ENCODE measurements at places on chromosomes 3 and 15.

DNA sequence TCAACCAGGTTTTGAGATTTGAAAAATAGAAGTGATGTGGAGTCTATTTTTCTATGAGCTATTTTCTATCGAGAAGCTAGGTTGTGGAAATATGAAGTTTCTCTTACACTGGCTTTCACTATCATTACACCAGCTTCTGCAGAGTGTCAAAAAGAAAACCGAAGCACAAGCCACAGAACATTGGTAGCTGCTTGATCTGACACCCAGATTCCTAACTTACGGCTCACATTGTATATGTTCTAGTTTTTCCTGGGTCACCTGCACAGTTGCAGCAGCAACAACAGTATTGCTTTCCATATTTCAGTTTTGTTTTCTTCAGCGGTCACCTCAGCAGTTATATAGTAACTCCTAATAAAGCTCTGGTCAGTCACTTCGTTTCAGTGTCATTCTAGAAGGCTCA lies 790.1 kb downstream of the PLOD2 start:
- no peak for DNase-seq

DNA sequence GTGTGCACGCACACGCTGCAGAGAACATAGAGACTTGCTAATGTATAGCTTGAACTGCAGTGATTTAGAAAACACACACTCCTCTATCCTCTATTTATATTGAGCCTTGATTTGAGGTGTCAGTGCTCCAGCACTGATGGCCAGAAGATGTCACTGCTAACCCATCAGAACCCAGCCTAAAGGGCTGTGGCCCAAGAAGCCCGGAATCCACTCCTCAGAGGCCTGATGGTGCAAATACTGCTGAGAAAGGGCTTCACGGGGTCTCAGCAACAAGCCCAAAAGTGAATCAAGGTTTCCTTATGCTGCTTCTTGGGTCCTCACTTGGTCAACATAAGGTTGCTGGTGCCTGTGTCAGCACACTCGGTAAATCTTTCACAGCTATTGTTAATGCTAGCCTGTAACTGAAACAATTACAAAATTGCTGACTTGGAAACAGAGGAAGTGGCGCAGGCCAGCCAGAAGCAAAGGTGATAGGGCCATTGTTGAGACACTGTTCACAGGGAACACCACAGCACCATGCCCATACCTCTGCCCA lies 60.3 kb downstream of the HEG1 start:
- DNase-seq, result peak; percentile 22

DNA sequence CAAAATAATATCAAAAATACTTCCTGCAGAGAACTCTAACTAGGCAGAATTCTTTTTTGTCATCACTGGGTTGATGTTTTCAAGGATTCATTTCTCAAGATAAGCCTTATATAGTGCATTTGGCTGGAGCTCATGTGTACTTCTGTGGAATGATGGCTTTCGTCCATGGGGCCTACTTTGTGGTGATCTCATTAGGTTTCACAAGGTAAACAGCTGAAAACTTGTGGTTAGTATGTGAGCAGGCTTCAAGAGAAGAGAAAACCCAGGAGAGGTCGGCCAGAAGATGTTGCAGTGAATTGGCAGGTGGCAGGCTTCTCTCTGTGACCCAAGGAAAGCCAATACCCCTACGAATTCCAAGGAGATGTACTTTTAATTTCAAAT lies 121.4 kb upstream of the PHLDB2 start:
- no peak for DNase-seq

DNA sequence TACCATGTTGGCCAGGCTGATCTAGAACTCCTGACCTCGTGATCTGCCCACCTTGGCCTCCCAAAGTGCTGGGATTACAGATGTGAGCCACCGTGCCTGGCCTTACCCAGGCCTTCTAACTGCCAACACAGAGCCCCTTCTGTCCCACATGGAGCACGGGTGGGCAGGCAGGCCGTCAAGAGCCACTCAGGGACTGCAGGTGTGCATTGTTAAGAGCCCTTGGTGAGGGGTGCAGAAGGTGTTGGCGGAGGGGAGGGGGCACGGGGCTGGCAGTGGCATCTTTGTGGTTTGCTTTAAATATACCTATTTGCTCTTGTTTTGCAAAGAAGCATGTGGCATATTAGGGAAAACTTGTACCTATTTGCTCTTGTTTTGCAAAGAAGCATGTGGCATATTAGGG lies 37.3 kb downstream of the SMAD6 start:
- no peak for DNase-seq

- no peak for DNase-seq
These were observed 53.0 kb downstream of the SV2B start for GRCh38 chr15:91152896-91153581.

GRCh38 chr15:73596174-73596573 lies 37.0 kb downstream of the NPTN start:
- no peak for DNase-seq

DNA sequence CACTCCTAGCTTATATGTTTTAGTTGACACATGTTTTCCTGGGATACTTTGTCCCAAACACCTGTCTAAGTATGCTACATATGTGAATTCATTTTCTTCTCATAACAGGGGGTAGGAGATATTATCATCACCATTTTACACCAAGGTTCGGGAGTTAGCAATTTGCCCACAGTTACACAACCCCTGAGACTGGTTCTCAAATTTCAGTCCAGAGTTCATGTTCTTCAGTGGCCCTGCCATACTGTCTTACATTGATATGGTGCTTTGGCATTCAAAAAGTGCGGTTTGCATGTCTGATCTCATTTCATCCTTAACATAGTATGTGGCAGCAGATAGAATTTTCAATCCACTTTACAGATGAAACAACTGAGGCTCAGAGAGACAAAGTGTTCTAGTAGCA lies 38.4 kb downstream of the ROBO2 start:
- no peak for DNase-seq

- no peak for DNase-seq
These were observed 326.6 kb downstream of the MAGI1 start for GRCh38 chr3:65712140-65712539.

DNA sequence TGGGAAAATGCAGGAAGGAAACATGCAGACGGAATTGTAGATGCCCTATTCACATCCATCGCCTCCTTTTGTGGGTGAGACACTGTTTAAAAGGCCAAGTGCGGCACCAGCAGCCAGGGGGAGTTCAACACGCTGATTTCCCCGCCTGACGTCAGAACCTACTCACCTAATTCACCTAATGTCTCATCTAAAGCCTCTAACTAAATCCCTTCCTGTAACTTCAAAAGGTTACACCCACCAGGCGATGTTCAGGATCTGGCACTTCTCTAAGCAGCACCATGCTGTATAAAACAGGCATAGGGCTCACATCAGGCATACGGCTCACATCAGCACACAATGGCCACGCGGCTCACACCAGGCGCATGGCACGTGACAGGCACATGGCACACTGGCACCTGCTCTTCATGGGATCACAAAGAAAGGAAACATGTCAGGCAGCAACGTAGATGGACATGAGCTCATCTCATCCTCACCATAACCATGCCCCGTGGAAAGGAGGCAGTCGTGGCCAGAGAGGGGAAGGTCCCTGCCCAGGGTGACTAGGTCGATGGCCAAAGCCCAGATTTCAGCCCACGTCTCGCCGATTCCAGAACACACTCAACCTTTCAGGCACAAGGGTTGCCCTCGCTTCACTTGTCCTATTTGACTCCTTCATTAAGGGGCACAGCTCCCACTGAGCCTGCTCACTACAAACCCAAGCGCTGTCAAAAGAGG lies 21.7 kb downstream of the XXYLT1 start:
- no peak for DNase-seq

- DNase-seq, result no peak
These were observed 31.0 kb downstream of the LOXL1 start for GRCh38 chr15:73957276-73957675.

DNA sequence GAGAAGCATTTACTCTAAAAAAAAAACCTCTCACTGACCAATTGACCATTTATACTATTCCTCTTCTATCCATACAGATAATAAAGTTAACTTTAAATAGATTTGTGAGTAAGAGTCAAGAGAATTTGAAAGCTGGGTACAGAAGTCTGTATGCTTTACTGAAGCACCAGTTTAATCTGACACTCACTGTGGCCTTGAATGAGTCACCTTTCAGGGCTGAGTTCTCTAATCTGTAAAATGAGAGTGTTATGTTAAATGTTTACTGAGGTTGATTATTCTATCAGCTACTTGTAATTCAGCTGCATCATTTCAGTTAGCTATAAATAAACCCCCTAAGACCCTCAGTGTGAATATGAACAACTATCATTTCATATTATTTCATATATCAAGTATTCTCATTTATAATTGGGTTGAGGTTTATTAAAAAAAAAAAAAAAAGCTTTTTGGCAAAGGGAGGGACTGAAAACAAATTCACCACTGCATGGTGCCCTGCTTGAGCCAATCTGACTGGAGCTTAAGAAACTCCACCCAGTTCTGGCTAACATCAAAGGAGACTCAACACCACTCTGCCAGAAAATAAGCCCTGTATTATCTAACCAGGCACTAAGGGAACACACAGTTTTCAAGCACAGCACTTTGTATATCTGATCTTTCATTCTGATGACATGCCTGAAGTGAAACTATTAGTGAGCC lies 2.8 kb downstream of the MAP4 start:
- no peak for DNase-seq

GRCh38 chr15:69692342-69692741 lies 239.7 kb downstream of the RPLP1 start:
- DNase-seq, result no peak

DNA sequence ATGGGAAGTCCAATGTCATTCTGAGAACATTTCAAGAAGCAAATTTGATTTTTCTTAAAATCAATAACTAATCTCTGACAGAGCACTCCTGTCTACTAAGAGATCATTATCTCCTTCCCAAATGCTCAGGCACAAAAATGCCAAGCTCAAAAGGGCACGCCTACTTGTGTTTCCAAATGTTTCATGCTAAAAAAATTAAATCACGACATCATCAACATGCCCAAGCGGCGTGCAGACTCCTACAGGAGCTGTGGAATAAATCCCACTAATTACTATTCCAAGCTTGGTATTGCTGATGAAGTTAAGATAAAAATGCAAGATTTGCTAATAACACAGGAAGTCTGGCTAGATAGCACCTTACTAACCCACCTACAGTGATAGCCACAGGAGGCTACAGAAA lies 140.8 kb downstream of the OSBPL10 start:
- DNase-seq, result no peak

- DNase-seq, result no peak
These were observed 56.2 kb upstream of the AKAP13 start for GRCh38 chr15:85324202-85324601.

- DNase-seq, result no peak
These were observed 168.3 kb upstream of the ICE2 start for GRCh38 chr15:60647246-60647645.

DNA sequence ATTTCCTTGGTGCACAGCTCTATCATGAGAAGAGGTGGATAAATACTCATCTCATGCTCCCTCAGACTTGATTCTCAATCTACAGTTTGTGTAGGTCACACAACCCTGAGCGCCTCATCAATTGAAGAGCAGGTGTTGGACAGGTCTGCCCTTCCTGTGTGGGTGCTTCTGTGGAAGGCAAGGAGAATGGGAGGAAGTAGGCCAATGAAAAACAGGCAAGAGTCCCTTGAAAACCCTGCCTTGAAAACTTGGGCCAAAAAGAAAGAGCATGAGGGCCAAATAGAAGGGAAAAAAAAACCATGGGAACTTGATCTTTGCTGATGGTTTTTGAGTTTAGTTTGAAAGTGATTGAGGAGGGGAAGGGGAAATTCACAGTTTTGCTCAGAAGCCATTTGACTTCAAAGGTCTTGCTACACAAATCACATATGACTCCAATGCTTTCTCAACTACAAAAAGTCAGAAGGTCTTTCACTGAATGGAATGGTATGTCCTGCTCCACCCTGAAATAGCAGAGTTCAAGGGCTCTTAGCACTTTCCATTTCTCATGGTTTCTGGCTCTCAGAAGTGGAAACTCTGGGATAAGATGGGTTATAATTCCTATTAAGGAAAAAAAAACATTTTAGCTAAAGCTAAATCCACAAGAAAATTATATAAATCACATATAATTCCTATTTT lies 37.2 kb upstream of the TM4SF1 start:
- DNase-seq, result no peak

GRCh38 chr15:87219650-87220615 lies 1036.6 kb downstream of the NTRK3 start:
- DNase-seq, result no peak

DNA sequence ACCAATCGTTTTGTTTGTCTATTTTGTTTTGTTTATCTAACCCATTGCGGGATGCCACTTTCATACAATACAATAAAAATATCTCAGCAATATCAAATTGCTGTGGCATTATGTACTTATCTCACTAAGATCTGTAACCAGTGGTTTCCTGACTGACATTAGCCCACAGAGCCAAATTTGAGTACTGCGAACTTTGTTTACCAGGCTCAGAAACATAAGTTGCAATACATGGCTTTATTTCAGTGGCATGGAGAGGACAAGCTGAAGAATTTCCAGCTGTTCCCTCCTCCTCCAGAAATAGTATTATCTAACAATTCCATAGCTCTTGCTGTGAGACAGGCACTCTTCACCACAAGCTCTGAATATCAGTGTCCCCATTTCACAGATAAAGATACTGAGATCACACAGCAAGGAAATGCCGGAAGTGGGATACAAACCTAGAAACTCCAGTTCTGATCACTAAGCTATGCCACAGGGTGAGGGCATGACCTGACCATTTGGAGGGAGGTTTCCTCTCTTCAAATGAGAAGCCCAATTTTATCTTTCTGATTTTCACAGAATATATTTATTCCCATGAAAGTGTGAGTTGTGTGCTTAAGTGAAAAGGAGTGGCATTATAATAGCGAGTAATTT lies 469.9 kb upstream of the CBLB start:
- DNase-seq, result no peak
